ENCODE measurements at places on chromosomes 11 and 22. TPM values are rescaled to one million over a fixed set of nuclear protein-coding genes. Genes with fewer than 3 reads are reported as not detected.

GRCh38 chr22:22358152-22358551, 113.6 kb downstream of the VPREB1 start:
- H3K4me1 ChIP-seq, result no peaks in the 10 kb centered on the region
- no peak overlapping the region for H3K27ac ChIP-seq
- H3K4me3 ChIP-seq, result no peak overlapping the region
- no peaks in the 10 kb centered on the region for H3K36me3 ChIP-seq
- H3K27me3 ChIP-seq, result no peaks in the 10 kb centered on the region

DNA sequence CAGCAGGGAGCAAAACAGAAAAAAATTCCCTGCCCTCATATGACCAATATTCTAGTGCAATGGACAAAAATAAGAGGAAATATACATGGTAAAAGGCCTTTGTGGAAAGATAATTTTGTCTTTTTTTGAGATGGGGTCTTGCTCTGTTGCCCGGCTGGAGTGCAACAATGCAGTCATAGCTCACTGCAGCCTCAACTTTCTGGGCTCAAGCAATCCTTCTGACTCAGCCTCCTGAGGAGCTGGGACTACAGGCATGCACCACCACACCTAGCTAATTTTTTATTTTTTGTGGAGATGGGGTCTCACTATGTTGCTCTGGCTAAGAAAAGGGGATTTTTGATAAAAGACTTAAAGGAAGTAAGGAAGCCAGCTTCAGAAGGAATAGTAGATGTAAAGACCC, 25.7 kb upstream of the DDX10 start:
- no peak overlapping the region for H3K4me3 ChIP-seq
- no peaks in the 10 kb centered on the region for H3K4me1 ChIP-seq
- H3K27me3 ChIP-seq, result no peaks in the 10 kb centered on the region
- H3K27ac ChIP-seq, result no peak overlapping the region
- DNase-seq, result no peak

GRCh38 chr11:12409621-12410005, 32.2 kb downstream of the PARVA start:
- H3K4me3 ChIP-seq, result no peak overlapping the region
- peak overlapping the region; percentile 94 for H3K27ac ChIP-seq
- H3K36me3 ChIP-seq, result no peaks in the 10 kb centered on the region
- H3K27me3 ChIP-seq, result no peaks in the 10 kb centered on the region
- no peak for DNase-seq

- no peaks in the 10 kb centered on the region for H3K4me1 ChIP-seq
- no peaks in the 10 kb centered on the region for H3K27me3 ChIP-seq
- no peak overlapping the region for H3K27ac ChIP-seq
- no peaks in the 10 kb centered on the region for H3K36me3 ChIP-seq
- no peak for DNase-seq
Measured at GRCh38 chr11:14577292-14577691, 57.1 kb upstream of the PSMA1 start.

GRCh38 chr11:113977071-113977490, 2.2 kb downstream of the HTR3A start:
- no peak overlapping the region for H3K4me3 ChIP-seq
- H3K27me3 ChIP-seq, result no peaks in the 10 kb centered on the region
- no peaks in the 10 kb centered on the region for H3K36me3 ChIP-seq
- no peak overlapping the region for H3K27ac ChIP-seq
- no peaks in the 10 kb centered on the region for H3K4me1 ChIP-seq

- H3K27me3 ChIP-seq, result no peaks in the 10 kb centered on the region
- no peaks in the 10 kb centered on the region for H3K36me3 ChIP-seq
- no peak overlapping the region for H3K27ac ChIP-seq
- no peaks in the 10 kb centered on the region for H3K4me1 ChIP-seq
Measured at GRCh38 chr11:119982517-119983239, 155.2 kb downstream of the TRIM29 start.

DNA sequence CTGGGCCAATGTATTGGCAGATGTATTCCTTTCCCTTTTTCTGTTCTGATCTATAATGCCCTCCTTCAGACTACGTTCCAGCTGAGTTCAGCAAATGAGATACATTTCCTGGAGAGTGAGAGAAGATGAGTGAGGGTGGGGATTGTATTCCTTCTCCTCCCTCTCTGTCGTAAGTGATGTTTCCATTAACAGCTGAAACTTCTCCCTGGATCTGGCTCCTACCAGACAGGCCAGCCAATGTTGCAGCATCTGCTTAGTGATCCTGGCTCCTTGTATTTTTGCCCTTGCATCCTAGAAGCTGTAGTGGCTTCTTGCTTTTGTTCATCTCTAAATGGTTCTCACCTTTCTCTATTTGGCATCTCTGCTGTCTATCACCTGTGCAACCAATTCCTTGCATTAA, 48.2 kb upstream of the MTMR2 start:
- no peak for DNase-seq
- no peaks in the 10 kb centered on the region for H3K4me1 ChIP-seq
- no peak overlapping the region for H3K27ac ChIP-seq
- no peaks in the 10 kb centered on the region for H3K36me3 ChIP-seq
- H3K27me3 ChIP-seq, result no peaks in the 10 kb centered on the region

DNA sequence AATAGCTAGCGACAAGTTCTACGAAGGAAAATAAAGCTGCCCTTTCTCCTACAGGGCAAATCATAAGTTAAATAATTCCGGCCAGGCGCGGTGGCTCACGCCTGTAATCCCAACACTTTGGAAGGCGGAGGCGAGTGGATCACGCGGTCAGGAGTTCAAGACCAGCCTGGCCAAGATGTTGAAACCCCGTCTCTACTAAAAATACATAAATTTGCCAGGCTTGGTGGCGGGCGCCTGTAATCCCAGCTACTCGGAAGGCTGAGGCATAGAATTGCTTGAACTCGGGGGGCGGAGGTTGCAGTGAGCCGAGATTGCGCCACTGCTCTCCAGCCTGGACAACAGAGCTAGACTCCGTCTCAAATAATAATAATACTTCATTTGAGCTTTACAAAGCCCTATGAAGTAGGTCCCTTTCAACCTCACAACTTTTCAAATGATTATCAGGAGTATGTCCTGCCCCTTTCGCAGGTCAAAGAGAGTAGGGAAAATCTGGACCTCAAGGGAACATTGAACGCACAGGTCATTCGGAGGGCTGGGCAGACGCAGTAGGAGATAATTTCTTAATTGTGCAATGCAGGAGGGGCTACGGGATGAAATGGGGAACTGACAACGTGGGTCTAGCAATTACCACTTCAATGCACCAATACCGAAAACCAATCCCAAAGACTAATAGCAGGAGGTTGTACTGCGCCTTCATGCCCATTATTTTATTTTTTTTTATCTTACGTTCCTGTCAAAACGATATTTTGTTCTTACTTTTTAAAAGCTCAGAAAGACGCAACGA, 590 bp downstream of the COMMD9 start:
- no peaks in the 10 kb centered on the region for H3K36me3 ChIP-seq
- H3K4me1 ChIP-seq, result peaks cover 3% of the 10 kb centered on the region
- H3K27ac ChIP-seq, result peak overlapping the region; percentile 30
- no peaks in the 10 kb centered on the region for H3K27me3 ChIP-seq

GRCh38 chr11:77510851-77511250, 37.0 kb upstream of the PAK1 start:
- no peak for DNase-seq
- H3K4me1 ChIP-seq, result no peaks in the 10 kb centered on the region
- H3K27me3 ChIP-seq, result no peaks in the 10 kb centered on the region
- no peaks in the 10 kb centered on the region for H3K36me3 ChIP-seq
- H3K27ac ChIP-seq, result no peak overlapping the region
- no peak overlapping the region for H3K4me3 ChIP-seq

- DNase-seq, result peak; percentile 34
- H3K27ac ChIP-seq, result no peak overlapping the region
- no peaks in the 10 kb centered on the region for H3K36me3 ChIP-seq
- H3K4me3 ChIP-seq, result no peak overlapping the region
Measured at GRCh38 chr11:108568195-108568858, 25.2 kb downstream of the EXPH5 start.

- no peaks in the 10 kb centered on the region for H3K27me3 ChIP-seq
- H3K4me3 ChIP-seq, result peak overlapping the region; percentile 86
- peak; percentile 61 for DNase-seq
- no peaks in the 10 kb centered on the region for H3K36me3 ChIP-seq
Measured at GRCh38 chr22:36385491-36386350, 2.0 kb downstream of the MYH9 start.

- no peak overlapping the region for H3K27ac ChIP-seq
- H3K4me1 ChIP-seq, result no peaks in the 10 kb centered on the region
- no peaks in the 10 kb centered on the region for H3K36me3 ChIP-seq
- no peak overlapping the region for H3K4me3 ChIP-seq
- no peaks in the 10 kb centered on the region for H3K27me3 ChIP-seq
Measured at GRCh38 chr11:102061276-102061675, 14.0 kb downstream of the CFAP300 start.

DNA sequence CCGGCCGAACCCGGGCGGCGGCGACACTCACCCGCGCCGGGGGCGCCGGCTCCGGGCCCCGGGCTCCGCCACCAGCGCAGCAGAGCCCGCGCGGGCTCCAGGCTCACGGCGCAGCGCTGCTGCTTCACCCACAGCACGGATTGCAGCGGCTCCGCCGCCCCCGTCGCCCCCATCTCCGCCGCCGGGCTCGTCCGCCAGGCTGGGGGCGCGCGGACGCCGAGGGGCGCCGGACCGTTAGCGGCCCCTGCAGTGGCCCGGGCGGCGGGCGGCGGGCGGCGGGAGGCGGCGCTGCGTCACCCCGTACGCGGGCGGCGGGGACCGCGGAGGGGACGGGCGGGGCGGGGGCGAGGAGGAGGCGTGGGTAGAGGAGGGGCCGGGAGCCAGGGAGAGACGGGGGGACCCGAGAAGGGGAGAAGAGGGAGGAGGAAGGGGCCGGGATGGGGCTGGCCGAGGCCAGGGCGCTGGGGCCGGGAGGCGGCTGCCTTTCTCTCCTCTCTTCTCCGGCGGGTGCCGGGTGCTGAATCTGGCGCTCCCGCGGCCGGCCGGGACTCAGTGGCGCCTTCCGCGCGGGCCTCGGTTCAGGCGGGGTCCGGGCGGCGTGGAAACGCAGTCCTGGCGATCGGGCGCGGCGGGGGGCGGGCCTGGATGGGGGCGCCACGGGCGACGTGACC, at the start of gene CERK:
Gene CERK (minus strand): TSS at position 277 of the 671 bp plus-strand sequence. CDS start 104 bp downstream, at position 173.
- peak within 1 kb of the TSS; percentile 66 for H3K4me3 ChIP-seq
- H3K4me1 ChIP-seq, result peaks cover 17% of the 10 kb centered on the region
- peak; percentile 85 for DNase-seq
- no peaks in the 10 kb centered on the region for H3K27me3 ChIP-seq
- H3K27ac ChIP-seq, result peak within 1 kb of the TSS; percentile 92

GRCh38 chr11:16881766-16882165, 132.4 kb downstream of the PLEKHA7 start:
- H3K27me3 ChIP-seq, result no peaks in the 10 kb centered on the region
- H3K4me1 ChIP-seq, result no peaks in the 10 kb centered on the region
- H3K36me3 ChIP-seq, result no peaks in the 10 kb centered on the region
- no peak overlapping the region for H3K27ac ChIP-seq
- H3K4me3 ChIP-seq, result no peak overlapping the region
- no peak for DNase-seq

DNA sequence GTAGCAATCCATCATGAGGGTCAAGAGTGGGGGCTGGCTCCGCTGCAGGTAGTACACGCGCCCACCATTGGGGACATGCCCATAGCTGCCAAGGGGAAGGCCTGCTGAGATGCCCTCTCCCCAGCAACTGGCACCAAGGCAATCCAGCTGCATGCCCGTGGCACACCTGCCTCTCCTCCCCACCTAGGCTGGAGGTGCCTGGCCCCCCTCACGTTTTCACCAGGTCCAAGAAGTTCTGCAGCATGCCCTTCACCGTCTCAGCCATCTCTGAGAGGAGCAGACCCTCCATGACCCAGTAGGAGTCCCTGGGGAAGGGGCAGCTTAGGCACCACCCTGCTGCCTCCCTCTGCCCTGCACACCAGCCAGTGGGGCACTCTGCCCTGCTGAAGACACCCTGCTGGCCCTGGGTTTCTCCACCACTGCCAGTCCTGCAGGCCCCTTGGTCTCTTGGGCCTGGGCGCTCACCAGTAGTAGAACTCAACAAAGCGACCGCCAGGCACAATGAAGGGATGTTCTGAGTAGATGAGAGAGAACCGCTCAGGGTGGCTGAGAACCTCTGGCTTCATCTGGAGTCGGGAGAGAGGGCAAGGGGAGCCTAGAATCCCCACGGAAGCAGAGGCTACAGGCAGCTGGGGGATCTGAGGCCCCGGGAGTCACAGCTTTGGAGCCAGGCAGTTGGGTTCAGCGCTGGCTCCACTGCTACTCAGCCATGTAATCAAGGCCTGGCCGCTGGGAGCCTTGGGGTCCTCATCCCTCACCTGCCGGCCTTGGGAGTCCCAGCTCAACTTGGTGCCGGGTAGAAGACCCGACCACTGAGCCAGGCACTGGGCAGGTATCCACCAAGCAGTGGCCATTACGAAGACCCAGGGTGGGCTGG, 17.8 kb downstream of the TREH start:
- no peak overlapping the region for H3K27ac ChIP-seq
- no peaks in the 10 kb centered on the region for H3K36me3 ChIP-seq
- no peaks in the 10 kb centered on the region for H3K4me1 ChIP-seq

- no peak for DNase-seq
- no peaks in the 10 kb centered on the region for H3K27me3 ChIP-seq
- no peak overlapping the region for H3K27ac ChIP-seq
- no peak overlapping the region for H3K4me3 ChIP-seq
- no peaks in the 10 kb centered on the region for H3K4me1 ChIP-seq
Measured at GRCh38 chr11:107427569-107428180, 29.9 kb downstream of the CWF19L2 start.

- no peaks in the 10 kb centered on the region for H3K27me3 ChIP-seq
- H3K4me3 ChIP-seq, result peak within 1 kb of the TSS; percentile 65
- peaks cover 21% of the 10 kb centered on the region for H3K4me1 ChIP-seq
- H3K27ac ChIP-seq, result peak within 1 kb of the TSS; percentile 83
- no peaks in the 10 kb centered on the region for H3K36me3 ChIP-seq
Measured at GRCh38 chr22:30425616-30426387, at the start of gene MTFP1. MTFP1 (plus strand) TSS chr22:30425768; CDS start chr22:30425880, 112 bp downstream.

SCO2 gene
- total RNA-seq, result 3.5 TPM

PTPRCAP gene
- total RNA-seq, result 2.5 TPM

GAL gene
- total RNA-seq, result 0.41 TPM

KCNJ11 gene
- total RNA-seq, result 0.83 TPM

ST14 gene
- 3.8 TPM for total RNA-seq

NFRKB gene
- total RNA-seq, result 59.6 TPM

FBLN1 gene
- 388 TPM for total RNA-seq

Data from uterus (tissue), 4 donors.